ENCODE measurements at places on chromosomes 5 and 9.

DNA sequence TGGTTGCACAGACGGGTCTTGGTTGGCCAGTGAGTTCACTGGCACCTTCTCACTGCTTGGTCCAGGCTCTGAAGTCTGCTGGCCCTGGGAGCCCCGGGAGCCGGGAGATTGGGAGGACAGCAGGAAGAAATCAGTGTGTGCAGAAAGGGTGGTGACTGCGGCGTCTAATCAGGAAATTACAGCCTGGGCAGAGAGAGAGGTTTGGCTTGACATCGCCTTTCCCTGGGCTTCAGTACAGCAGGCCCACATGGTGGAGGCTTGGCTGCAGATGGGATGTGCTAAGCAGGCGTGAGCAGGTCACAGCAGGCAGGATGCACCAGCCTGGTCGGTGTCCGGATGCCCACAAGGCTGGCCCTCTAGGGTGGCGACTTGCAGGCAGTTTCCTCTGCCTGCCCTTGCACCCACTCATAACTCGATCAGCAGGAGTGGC is 17.2 kb downstream of the PITX1 start:
- DNase-seq = no peak

DNA sequence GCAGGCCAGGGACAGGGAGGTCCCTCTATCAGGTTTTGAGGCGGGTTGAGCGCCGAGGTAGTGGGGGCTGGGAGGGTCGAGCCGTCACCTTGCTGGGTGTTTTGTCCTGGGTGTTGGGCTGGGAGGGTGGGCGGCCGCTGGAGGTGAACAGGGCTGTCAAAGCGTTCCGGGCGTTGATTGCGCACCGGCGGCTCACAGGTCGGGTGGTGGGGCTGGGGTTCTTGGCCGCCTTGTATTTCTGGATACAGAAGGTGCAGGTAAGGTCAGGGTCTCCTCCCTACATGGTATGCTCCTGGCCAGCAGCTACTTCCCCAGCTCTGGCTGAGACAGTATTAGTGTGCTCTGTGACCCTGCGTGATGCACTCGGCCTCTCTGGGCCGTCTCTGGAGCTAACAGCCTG is 6.1 kb downstream of the BBLN start:
- DNase-seq = no peak

- DNase-seq = no peak
Measured at GRCh38 chr9:12394105-12394504, 299.1 kb upstream of the TYRP1 start.

DNA sequence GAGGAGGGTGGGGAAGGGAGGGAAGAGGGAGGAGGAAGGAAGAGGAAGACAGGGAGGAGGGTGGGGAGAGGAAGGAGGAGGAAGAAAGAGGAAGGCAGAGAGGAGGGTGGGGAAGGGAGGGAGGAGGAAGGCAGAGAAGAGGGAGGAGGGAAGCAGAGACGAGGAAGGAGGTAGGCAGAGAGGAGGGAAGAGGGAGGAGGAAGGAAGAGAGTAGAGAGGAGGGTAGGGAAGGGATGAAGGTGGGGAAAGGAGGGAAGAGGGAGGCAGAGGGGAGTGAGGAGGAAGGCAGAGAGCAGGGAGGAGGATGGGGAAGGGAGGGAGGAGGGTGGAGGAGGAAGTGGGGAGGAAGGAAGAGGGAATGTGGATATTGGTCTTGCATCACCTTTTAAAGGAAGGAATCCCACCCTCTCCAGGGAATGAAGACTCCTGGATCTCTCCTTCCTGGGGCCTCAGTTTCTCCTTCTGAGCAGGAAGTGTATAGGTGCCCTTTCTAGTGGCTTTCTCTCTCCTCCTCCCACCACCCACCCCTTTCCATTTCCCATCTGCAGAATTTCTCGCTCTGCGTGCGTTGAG is 188.9 kb upstream of the ZNF618 start:
- no peak for DNase-seq

DNA sequence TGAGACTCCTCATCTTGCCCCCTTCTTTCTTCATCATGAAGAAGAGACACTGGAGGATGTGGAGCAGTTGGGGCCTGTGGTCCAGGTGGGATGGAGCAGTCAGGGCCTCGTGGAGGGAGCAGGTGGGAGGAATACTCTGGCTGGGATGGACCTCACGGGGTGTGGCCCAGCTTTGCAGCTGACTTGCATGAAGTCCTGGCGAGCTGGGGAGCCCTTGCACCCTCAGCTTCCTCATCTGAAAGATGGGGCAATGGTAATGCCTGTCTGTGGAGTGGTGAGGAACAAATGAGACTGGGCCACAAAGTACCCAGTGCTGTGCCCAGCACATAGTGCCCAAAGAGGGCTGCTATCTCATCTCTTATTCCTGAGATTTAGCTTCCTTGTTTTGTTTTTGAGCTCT is 91.5 kb downstream of the DAB2IP start:
- DNase-seq = no peak

DNA sequence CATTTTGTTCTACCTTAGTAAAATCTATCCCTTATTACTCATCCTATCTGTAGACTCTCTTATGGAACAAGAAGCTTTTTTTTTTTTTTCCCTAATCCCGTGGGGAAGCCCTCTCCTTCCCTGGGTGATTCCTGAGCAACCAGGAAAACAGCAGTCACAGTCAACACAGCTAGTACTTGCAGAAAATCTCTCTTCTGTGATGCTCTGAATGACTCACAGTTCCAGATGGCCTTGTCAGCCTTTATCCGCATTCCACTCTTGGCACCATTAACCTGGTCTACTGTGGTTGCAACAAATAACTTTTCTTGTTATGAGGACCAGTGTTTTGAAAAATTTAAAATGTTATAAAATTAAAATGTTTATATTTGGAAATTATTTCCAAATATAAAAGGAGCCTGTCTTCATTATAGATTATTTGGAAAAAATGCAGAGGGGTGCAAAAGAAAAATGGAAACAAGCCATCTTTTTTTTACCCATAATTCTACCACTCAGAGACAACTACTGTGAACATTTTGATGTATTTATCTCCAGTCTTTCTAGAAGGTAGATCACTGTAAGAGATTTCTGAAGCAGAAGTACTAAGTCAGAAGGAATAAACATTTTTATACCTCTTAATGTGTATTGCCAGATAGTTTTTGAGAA is 486.7 kb downstream of the RAB3C start:
- no peak for DNase-seq

GRCh38 chr9:93010056-93010455 is 48.4 kb upstream of the SUSD3 start:
- DNase-seq = no peak

DNA sequence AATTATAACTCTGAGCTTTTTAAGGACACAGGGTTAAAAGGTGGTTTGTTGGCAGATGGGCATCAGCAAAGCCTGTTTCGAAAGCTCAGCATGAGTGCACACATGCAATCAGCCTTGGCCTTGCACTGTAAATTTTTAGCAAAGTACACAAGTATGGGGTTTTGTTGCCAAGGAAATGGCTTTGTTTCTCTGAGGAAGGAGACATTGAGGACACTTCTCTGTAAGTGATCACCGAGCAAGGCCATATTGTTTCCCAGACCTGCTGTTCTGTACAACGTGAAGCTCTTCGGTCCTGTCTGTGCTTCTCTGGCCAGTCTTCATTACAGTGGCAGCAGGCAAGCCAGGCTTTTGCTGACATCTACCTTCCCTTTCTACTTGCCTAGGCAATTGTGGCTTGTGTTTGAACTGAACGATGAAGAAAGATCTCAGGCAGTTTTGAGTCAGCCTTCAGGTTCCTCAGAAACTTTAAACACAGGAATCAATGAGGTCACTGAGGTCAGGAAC is 27.9 kb upstream of the GLRX start:
- no peak for DNase-seq

- no peak for DNase-seq
Measured at GRCh38 chr5:14816374-14816998, 55.1 kb downstream of the ANKH start.

- DNase-seq = no peak
Measured at GRCh38 chr9:110015759-110016158, 192.2 kb downstream of the C9orf152 start.

GRCh38 chr5:139108063-139108824 is 89.9 kb downstream of the SIL1 start:
- no peak for DNase-seq

- no peak for DNase-seq
Measured at GRCh38 chr5:175573493-175574269, 84.2 kb upstream of the HRH2 start.

GRCh38 chr5:60463179-60463868 is 236.6 kb downstream of the DEPDC1B start:
- DNase-seq = no peak

- DNase-seq = no peak
Measured at GRCh38 chr9:36127652-36128244, 8.8 kb upstream of the GLIPR2 start.

GRCh38 chr9:135083831-135084230 is 3.6 kb upstream of the OLFM1 start:
- DNase-seq = no peak

DNA sequence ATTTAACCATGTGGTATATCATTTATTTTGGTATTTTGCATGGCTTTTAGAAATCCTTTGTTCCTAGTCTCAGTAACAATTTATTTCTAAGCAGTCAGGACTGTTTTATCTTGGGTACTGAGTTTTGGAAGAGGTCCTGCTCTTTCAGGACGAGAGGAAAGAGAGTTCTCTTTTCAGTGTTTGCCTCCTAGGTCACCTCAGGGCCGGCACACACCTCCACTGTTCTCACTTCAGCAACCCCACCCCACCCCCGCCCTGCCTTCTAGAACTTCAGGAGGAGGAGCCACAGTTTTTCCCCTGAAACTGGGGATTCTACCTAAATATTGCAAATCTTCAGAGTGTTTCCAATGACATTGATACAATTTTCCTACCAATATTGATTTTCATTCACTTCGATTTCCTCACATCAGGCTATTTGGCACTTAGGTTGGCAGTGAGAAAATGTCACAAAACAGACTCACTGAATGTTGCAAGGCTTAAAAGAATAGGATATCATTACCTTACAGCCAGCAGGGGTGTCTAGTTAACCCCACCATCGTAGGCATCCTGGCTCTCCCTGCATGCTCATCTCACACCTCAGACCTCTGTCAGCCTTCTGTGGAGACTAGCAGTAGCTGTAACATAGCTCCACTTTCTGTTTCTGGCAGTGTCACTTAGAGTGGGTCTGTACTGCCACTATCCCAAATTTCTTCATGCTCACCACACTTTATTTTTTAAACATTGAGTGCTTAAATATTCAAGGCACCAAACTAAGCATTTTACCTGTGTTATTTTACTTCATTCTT is 5.4 kb downstream of the IGIP start:
- DNase-seq = no peak

DNA sequence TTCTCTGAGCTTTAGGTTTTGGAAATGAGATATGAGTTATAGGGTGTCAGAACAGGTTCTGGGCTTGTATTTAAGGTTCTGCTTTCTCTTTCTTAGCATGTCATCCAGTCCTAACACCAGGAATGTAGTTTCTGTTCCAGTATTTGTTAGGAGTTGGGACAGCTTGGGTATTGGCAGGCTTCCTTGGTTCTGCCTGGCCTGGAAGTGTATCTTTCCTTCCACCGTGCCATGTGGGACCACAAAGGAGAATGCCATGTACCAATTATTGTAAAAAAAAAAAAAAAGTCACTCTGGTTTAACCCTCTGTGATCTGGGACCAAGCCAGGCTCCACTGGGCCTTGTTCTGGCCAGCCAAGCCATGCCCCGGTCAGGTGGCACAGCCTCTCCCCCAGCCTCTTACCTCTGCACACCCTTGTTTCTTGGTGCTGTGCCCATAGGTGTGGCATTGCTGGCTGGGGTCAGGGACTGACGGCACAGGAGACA is 47.8 kb downstream of the ARHGAP26 start:
- no peak for DNase-seq

DNA sequence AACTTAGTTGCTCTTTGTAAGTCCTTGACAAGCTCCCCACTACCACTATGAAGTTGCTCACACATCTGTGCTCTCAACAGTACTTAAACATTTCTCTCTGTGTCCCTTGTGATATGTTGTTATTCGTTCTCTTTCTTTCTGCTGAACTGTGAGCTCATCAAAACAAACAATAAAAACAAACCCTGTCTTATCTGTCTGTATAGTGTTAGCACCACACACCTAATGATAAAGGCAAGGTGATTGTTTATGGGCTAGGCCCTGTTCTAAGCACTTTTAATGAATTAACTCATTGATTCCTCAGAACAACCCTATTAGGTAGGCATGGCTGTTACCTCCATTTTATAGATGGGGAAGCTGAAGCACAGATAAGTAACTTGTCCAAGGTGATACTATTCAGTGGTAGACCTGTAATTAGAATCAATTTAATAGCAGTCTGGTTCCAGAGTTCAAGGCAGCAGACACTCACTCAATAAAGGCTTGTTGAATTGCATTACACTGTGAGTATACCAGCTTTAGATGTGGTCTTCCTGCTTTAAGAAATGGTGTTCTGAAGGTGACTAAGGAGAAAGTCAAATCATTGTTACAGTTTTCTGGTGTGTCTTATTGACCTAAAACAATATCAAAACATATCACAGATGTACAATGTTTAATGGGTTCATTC is 153.6 kb upstream of the ELL2 start:
- no peak for DNase-seq

GRCh38 chr9:1619915-1620710 is 395.0 kb upstream of the SMARCA2 start:
- no peak for DNase-seq

GRCh38 chr5:169701910-169702451 is 64.9 kb downstream of the DOCK2 start:
- no peak for DNase-seq

DNA sequence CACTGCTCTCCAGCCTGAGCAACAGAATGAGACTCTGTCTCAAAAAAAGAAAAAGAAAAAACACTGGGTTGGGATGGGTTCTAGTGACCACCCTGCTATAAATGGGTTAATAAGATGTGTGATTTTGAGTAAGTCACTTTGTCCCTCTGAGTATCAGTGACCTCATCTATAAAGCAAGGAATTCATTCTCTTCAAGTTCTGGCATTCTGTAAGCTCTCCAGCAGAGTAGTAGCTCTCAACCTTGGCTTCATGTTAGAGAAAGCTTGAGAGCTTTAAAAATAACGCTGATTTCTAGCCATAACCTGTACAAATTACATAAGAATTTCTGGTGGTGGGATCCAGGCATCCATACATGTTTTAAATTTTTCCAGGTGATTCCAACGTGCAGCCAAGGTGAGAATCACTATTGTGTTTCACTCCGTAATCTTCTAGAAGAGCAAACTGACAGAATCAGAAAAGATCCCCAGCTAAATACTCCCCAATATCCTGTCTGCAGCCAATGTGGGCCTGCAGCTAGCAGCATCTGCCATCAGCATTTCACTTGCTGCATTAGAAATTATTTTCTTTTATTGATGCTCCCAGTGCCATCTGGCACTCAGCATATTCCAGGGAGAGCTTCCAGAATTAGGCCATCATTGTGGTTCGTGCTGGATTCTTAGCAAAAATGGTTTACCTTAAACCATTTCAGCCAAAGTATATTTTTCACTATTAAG is 109.4 kb downstream of the FEM1C start:
- no peak for DNase-seq

- no peak for DNase-seq
Measured at GRCh38 chr9:106931466-106931865, 68.5 kb downstream of the ZNF462 start.

- DNase-seq = no peak
Measured at GRCh38 chr5:95962785-95963184, 1.1 kb upstream of the ELL2 start.

GRCh38 chr9:18275313-18275990 is 198.5 kb upstream of the ADAMTSL1 start:
- no peak for DNase-seq

Measured in GM12891 (cell line).